Sigmoid colon (tissue), 7 donors: ENCODE measurements at places on chromosomes 5 and 9. TPM values are rescaled to one million over a fixed set of nuclear protein-coding genes. Genes with fewer than 3 reads are reported as not detected.

GRCh38 chr5:145473042-145473642 is 362.0 kb downstream of the PRELID2 start:
- no peaks in the 10 kb centered on the region for H3K36me3 ChIP-seq
- no peak overlapping the region for H3K27ac ChIP-seq
- DNase-seq: no peak
- H3K27me3 ChIP-seq: no peaks in the 10 kb centered on the region
- peaks cover 11% of the 10 kb centered on the region for H3K4me1 ChIP-seq

GRCh38 chr5:176608937-176609723 is 826 bp downstream of the GPRIN1 start:
- H3K4me3 ChIP-seq: no peak overlapping the region
- no peaks in the 10 kb centered on the region for H3K4me1 ChIP-seq
- no peak for DNase-seq
- no peaks in the 10 kb centered on the region for H3K36me3 ChIP-seq
- H3K27me3 ChIP-seq: peaks cover 19% of the 10 kb centered on the region

The SLC44A1 gene
- total RNA-seq: 35.4 TPM

The CDX1 gene
- 1.4 TPM for total RNA-seq

The ACTBL2 gene
- not detected for total RNA-seq

DNA sequence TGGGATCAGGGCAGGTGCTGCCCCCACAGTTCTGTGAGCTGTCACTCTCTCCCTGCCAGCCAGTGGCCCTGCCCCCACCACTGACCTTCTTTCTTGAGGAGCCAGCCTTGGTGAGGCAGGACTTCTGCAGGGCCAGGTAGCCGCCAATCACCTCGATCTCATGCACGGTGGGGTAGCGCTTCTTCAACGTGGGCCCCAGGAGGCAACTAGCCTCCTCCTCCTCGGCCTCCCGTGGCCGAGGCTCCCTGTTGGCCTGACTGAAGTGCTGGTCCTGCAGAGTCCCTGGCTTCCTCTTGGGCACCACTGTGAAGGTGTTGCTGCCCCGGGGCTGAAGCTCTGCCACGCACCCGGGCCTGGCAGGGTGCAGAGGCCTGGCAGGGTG is 1.6 kb downstream of the TPRN start:
- no peaks in the 10 kb centered on the region for H3K27me3 ChIP-seq
- H3K4me3 ChIP-seq: no peak overlapping the region
- peaks cover 53% of the 10 kb centered on the region for H3K4me1 ChIP-seq
- H3K27ac ChIP-seq: no peak overlapping the region
- DNase-seq: no peak

- no peak overlapping the region for H3K4me3 ChIP-seq
- H3K27me3 ChIP-seq: no peaks in the 10 kb centered on the region
- H3K4me1 ChIP-seq: no peaks in the 10 kb centered on the region
- H3K36me3 ChIP-seq: no peaks in the 10 kb centered on the region
- DNase-seq: no peak
- H3K27ac ChIP-seq: no peak overlapping the region
These were observed 226.9 kb downstream of the TMEM38B start for GRCh38 chr9:105921057-105921726.

DNA sequence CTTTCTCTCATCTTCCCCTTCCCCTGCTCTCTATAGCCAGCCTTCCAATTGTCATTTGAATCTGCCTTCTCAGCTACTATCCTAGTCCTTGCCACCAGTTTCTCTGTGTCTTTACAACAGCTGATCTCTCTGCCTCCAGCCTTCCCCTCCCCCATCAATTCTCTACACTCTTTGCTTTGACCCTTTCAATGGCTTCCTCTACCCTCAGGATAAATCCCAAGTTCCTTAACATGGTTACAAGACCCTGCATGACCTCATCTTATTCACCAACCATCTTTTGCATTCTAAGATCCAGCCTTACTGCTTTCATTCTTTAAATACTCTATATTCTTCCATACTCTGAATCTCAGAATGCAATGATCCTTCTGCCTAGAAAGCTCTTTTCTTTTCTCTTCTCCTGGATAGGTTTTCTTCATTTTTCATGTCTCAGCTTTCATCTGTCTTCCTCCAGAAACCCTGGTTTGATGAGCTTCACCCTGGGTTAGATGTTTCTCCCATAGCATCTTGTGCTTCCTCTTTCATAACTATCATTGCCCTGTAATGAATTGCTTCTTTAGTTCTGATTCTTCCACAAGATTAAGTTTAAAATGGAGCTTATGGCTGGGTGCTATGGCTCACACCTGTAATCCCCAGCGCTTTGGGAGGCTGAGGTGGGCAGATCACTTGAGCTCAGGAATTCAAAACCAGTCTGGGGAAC is 58.6 kb upstream of the ZSWIM6 start:
- no peak overlapping the region for H3K27ac ChIP-seq
- H3K4me1 ChIP-seq: peaks cover 6% of the 10 kb centered on the region
- no peak for DNase-seq
- H3K4me3 ChIP-seq: no peak overlapping the region

GRCh38 chr5:154829589-154830218 is 20.7 kb downstream of the FAXDC2 start:
- H3K36me3 ChIP-seq: peaks cover 16% of the 10 kb centered on the region
- H3K4me3 ChIP-seq: no peak overlapping the region
- H3K4me1 ChIP-seq: peaks cover 5% of the 10 kb centered on the region
- H3K27ac ChIP-seq: no peak overlapping the region
- peak; percentile 54 for DNase-seq
- no peaks in the 10 kb centered on the region for H3K27me3 ChIP-seq
